ENCODE measurements at places on chromosomes 7 and 10.

- H3K4me3 ChIP-seq, result peak overlapping the region; percentile 91
- H3K27me3 ChIP-seq, result peaks cover 70% of the 10 kb centered on the region
- H3K27ac ChIP-seq, result peak overlapping the region; percentile 20
- no peak for DNase-seq
- no peaks in the 10 kb centered on the region for H3K36me3 ChIP-seq
These were observed 10.9 kb upstream of the SP8 start for GRCh38 chr7:20797462-20798080.

DNA sequence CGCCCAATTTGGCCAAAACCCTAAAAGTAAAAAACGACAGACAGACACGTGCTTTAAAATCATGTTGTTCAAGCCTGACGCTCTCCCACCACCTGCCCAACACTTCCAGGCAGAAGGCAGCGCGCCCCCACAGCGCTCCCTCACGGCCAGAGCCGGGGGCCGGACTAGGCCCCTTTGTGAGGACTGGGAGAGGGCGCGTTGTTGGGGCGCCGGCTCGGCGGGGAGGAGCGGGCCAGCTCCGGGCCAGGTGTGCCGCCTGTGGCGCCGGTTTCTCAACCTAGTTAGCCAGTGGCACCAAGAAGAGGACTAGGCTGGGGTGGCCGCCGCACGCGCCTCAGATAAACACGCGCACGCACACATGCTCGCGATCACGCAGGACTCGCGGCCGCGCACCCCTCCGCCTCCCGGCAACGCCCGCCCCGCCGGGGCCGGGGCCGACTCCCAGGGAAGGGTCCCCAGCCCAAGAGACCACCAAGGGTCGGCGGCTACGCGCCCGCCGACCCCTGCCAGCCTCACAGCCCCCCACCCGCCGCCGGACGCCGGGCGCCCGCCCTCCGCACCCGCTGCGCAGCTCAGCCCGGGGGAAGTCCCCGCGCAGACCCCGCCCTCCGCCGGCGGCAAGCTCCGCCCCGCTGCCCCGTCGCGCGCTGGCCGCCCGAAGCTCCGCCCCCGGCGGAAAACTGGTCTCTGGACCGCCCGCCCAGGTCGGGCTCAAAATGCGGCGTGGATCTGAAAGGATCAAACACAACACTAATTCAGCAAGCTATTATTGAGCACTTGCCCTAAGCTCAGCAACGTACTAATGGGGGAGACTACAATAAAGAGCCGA is at the start of gene IMMP2L:
IMMP2L (minus strand) TSS at position 589 of the 829 bp plus-strand sequence.
- DNase-seq, result peak; percentile 89
- peak within 1 kb of the TSS; percentile 85 for H3K4me3 ChIP-seq
- H3K27me3 ChIP-seq, result peaks cover 9% of the 10 kb centered on the region

- peaks cover 15% of the 10 kb centered on the region for H3K27me3 ChIP-seq
- no peak for DNase-seq
- H3K27ac ChIP-seq, result no peak overlapping the region
- H3K4me3 ChIP-seq, result no peak overlapping the region
These were observed 18.0 kb downstream of the GSDME start for GRCh38 chr7:24739306-24739705.

DNA sequence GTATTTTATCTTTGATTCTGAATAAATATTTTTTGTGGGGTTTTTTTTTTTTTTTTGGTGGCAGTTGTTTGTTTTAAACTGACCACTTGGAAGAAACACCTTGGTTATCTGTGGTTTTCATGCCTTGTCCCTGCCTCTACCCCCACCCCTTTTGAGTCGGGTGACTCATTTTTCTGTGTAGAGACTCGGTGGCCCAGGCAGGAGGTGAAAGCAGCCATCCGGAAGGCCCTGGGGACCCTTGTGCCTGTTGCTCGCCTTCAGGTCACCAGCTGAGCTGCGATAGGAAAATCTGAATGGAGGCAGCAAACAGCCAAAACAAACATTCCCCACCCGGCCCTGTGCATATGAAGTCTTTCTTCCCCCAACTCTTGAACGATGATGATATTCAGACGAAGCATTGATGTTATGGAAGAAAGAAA is 22.8 kb downstream of the CYP17A1 start:
- no peak overlapping the region for H3K4me3 ChIP-seq
- no peak for DNase-seq
- H3K4me1 ChIP-seq, result peaks cover 14% of the 10 kb centered on the region
- H3K36me3 ChIP-seq, result peaks cover 21% of the 10 kb centered on the region
- no peaks in the 10 kb centered on the region for H3K27me3 ChIP-seq

DNA sequence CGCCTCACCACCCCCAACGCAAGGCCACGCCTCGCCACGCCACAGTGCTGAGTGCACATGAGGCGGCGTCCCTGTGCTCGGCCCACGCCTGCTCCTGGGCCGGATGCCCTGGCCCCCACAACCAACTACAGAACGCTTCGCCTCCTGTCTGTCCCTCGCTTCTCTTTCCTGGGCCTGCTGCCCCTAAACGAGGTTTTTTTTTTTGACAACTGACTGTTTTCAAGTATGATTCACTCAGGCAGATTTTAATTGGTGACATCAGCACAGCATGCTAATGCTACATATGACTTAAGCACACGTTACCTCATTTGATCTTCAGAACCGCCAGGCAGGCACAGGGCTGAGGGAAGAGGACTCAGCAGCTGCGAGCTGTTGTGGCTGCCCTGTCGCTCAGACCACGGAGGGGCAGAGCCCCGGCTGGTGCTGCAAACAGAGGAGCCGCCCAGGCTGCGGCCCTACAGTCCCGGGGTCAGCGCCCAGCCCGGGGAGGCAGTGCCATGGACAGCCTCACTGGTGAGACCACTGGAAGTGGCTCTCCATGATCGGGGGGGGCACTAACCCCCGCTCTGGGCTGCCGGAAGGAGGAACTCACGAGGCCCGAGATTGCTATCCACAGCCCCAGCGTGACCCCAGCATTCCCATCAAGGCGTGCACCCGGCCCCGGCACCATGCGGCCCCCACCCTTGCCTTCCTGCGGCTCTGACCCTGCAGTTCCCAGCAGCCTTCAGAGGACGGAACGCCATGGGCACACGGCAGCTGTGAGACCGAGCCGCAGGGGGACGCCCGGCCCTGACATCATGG is 212.8 kb downstream of the MAD1L1 start:
- DNase-seq, result peak; percentile 17
- peak overlapping the region; percentile 79 for H3K27ac ChIP-seq
- peaks cover 11% of the 10 kb centered on the region for H3K36me3 ChIP-seq

DNA sequence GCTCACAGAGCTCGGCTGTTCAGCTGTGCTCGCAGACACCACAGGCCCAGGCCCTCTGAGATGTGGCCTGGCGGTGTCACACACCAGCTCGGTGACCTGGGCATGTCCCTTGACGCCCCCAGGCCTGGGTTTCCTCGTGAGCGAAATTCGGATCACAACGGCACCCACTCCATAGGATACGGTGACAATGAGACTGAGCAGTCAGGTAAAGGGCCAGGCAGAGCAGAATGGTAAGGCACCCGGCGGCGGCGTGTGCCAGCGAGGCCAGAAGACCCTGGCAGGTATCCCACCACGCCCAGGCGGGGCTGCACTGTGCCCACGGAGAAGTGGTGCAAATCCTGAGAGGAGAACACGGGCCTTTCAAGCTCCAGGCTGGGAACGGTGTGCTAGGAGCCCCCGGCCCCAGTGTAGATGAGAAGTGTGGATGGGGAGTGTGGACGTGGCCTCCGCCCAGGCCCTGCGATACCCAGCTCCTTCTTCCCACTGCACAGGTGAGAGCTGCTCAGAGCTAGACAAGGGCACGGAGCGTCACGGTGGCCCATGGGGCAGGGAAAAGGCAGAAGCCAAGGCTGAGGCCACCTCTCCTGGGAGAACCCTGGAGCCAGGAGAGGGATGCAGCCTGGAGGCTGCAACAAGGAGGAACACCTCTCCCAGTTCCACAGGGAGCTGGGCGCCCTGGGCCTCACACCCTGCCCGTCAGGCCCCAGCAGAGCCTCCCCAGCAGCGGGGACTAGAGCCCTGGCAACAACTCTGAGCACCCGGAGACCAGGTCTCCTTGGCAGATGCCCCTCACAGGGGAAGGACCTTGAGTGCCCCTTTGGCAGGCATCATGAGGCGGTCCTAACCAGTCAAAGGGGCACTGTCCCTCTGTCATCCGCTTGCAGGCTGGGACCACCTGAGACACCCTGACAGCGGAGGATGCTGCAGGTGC is 219.1 kb downstream of the MAD1L1 start:
- no peak overlapping the region for H3K4me3 ChIP-seq
- no peak for DNase-seq

DNA sequence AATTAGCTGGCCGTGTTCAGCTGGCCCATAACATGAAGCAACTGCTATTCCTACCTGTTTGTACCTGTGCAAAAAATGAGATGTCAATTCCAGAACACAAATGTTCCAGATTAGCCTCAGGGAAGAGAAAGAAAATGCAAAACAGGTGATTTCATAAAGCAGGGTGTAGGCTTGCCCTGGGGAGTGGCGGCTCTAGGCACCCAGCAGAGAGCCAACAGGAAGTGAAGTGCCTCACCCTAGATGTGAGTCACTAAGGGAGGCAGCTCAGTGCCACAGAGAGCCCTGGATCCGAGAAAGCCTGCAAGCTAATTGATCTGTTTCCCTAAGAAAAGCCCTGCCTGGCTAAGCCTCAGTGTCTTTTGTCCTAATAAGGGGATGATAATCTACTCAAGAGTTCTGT is 240.0 kb downstream of the ARHGAP21 start:
- H3K36me3 ChIP-seq, result no peaks in the 10 kb centered on the region
- DNase-seq, result no peak
- peaks cover 5% of the 10 kb centered on the region for H3K4me1 ChIP-seq

DNA sequence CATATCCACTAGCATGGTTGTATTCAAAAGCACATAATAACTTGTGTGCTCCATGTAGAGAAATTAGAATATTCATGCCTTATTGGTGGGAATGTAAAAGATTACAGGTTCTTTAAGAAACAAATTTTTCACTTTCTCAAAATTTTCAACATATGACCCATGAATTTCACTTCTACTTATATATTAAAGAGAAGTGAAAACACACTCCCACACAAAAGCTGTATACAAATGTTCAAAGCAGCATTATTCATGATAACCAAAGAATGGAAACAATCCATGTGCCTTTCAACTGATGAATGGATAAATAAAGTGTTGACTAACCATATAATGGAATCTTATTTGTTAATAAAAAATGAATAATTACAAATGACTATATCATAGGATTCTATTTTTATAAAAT is 694.5 kb upstream of the PCDH15 start:
- H3K27ac ChIP-seq, result no peak overlapping the region
- H3K36me3 ChIP-seq, result no peaks in the 10 kb centered on the region
- no peaks in the 10 kb centered on the region for H3K4me1 ChIP-seq
- H3K4me3 ChIP-seq, result no peak overlapping the region

GRCh38 chr10:28668363-28669226 is 8.7 kb upstream of the BAMBI start:
- DNase-seq, result peak; percentile 47
- no peak overlapping the region for H3K27ac ChIP-seq
- H3K4me3 ChIP-seq, result peak overlapping the region; percentile 78
- no peaks in the 10 kb centered on the region for H3K36me3 ChIP-seq
- H3K4me1 ChIP-seq, result peaks cover 9% of the 10 kb centered on the region

Measured in T-helper 2 cell treated with Interferon-gamma antibody and Interleukin-4, amounts not matched to agents 5 μg/mL and 100 μg/mL, for 36 hours (primary cell).